Endodermal cell (in vitro differentiated cells): ENCODE measurements at places on chromosomes 6 and 20. TPM values are rescaled to one million over a fixed set of nuclear protein-coding genes. Genes with fewer than 3 reads are reported as not detected.

- no peaks in the 10 kb centered on the region for H3K27me3 ChIP-seq
- DNase-seq: no peak
- no peak overlapping the region for H3K27ac ChIP-seq
- H3K4me1 ChIP-seq: no peaks in the 10 kb centered on the region
- no peak overlapping the region for H3K4me3 ChIP-seq
Measured at GRCh38 chr6:162404951-162405350, 322.6 kb downstream of the PRKN start.

Gene OOEP
- total RNA-seq: not detected in 2 replicates

GRCh38 chr6:64522859-64523258, 887.3 kb downstream of the PHF3 start:
- no peaks in the 10 kb centered on the region for H3K36me3 ChIP-seq
- H3K27ac ChIP-seq: no peak overlapping the region
- no peaks in the 10 kb centered on the region for H3K4me1 ChIP-seq
- no peak for DNase-seq
- no peaks in the 10 kb centered on the region for H3K27me3 ChIP-seq

DNA sequence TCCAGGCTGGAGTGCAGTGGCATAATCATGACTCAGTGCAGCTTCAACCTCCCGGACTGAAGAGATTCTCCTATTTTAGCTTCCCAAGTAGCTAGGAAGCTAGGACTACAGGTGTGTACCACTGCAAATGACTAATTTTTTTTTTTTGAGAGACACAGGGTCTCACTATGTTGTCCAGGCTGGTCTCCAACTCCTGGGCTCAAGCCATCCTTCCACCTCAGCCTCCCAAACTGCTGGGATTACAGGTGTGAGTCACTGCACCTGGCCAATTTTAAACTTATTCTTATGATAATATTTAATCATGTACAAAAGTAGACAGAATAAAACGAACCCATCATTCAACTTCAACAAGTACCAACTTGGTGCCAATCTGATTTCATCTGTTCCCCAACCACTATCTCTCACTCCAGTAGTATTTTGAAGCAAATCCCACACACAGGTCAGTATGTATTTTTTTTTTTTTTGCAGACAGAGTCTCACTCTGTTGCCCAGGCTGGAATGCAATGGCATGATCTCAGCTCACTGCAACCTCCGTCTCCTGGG, 32.5 kb downstream of the BCL2L1 start:
- DNase-seq: no peak
- no peak overlapping the region for H3K4me3 ChIP-seq
- H3K27ac ChIP-seq: no peak overlapping the region
- peaks cover 7% of the 10 kb centered on the region for H3K4me1 ChIP-seq
